Left renal cortex interstitium (tissue), 4 donors: ENCODE measurements at places on chromosomes 4 and X.

- no peak for DNase-seq
Measured at GRCh38 chr4:169114341-169114974, 104.4 kb upstream of the CBR4 start.

- DNase-seq, result no peak
Measured at GRCh38 chr4:106273831-106274230, 42.2 kb downstream of the TBCK start.

DNA sequence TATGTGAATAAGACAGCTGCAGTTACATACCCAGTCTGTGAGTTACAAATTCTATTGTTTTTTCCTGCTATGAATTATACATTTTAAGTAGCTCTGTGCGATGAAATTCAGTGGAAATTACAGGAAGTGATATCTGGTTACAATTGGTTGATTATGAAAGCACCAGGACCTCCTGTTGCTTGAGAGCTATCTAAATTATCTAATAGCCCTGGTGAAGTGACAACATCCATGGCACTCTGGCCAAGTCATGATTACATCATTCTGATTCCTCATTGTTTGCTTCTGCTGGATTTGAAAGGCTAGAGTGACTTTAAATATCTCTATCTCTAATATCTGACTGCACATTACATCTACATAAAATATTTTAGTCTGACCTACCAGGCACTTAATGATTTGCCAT is 515.0 kb downstream of the CFAP47 start:
- no peak for DNase-seq

GRCh38 chr4:87337361-87337760 is 14.7 kb upstream of the HSD17B13 start:
- no peak for DNase-seq

DNA sequence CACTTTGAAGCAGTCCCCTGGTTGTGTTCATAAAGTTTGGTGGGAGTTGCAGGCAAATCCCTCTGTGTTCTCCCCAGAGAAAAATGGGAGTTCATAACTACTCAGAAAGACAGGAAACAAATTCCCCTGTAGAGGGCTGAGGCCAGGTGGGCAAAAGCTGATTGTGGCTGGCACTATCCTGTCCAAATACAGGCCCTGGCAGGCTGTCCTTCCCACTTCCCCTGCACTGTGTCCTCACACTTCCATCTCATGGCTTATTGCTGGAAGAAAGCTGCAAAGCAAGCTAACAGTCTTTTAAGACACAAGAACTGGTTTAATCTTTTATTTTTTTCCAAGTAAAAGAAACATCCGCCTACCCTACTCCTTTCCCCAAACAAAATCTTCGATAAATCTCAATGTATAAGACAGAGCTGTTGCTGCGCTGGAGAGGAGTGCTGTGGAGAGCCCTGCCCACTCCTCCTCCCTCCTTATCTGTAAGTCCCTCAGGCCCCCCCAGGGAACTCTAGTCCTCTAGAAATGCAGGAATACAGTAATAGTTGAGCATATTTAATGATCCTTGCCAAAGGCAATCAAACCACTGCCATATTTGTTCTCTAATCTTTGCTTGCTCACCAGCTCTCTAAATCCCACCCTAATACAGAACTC is 14.0 kb downstream of the TAPT1 start:
- no peak for DNase-seq

GRCh38 chr4:89836897-89837384 is at the start of gene SNCA:
SNCA (minus strand) TSS chr4:89837161; CDS start chr4:89835667, 1,494 bp downstream.
- DNase-seq, result peak; percentile 58

GRCh38 chr4:57110640-57111511 is 691 bp upstream of the IGFBP7 start:
- DNase-seq, result no peak

GRCh38 chr4:21876711-21877110 is 71.9 kb downstream of the KCNIP4 start:
- DNase-seq, result no peak

DNA sequence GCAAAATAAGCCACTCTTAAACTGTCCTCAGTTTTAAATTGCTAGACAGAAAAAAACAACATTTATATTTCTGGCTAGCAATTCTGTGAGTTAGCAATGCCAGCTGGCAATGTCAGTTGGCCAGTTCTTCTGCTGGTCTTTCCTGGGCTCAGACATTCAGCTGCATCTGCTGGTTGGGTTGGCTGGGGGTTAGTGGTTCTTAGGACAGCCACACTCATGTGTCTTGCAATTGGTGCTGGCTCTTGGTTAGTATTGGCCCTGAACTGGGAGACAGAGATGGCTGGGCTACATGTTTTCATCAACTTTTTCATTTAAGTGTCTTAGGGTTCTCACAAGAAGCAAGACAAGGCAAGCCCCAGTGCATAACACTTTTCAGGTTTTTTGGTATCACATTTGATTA is 48.0 kb upstream of the PDLIM5 start:
- no peak for DNase-seq

- no peak for DNase-seq
Measured at GRCh38 chr4:141124224-141124623, 9.0 kb downstream of the RNF150 start.

DNA sequence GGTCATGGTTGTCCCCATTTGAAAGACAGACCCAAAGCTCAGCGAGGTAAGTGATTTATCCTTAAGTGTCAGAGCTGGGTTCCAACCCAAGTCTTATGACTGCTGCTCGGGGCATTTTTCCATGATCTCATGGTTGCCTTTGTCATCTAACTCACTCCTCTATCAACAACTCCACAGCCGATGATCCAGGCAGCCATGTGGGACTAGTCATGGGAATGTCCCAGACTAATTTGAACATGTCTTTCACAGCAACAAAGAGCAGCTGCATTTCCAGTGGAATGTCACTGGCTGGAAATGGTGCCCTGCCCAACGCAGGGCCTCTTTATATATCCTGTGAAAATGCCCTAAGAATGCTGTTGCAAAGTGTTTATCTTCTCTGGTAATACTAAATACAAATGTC is 284.8 kb upstream of the PPARGC1A start:
- DNase-seq, result no peak

- DNase-seq, result no peak
Measured at GRCh38 chr4:175657571-175657970, 154.5 kb downstream of the GPM6A start.

GRCh38 chrX:148984238-148984637 is 483.8 kb downstream of the AFF2 start:
- DNase-seq, result no peak

GRCh38 chrX:136694431-136695087 is 46.6 kb downstream of the CD40LG start:
- DNase-seq, result no peak

DNA sequence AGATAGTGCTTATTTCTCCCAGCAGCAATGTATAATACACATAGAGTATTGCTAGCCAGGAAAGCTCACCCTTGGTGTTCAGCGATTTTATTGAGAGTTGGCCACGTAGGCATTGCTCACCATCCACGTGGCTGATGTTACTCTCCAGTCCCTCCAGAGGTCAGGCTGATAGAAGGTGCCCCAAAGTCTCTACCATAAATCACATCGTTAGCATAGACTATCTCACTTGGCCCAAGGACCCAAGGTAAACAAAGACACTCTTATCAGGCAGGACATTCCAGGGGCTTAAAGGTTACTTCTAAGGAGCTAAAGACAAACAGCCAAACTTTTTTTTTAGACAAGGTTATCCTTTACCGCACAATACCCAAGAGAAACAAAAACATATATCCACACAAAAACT is 30.3 kb upstream of the RGN start:
- no peak for DNase-seq

DNA sequence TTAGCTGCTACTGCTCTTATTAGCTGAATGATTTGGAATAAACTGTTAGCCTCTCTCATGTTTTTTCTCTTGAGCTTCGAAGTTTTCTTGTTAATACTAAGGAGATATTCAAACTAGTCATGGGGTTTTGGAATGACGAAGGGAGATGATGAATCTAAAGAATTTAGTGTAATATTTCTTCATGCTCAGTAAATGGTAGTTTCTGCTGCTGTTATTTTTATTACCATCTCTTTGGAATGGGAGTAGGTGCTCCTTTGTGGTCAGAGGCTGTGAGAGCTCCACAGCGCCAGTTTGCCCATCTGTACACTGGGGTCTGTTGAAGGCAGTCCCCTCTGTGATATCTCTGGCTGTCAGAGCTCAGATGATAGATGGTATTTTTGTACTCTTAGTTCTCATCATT is 33.7 kb downstream of the HTT start:
- DNase-seq, result no peak

- no peak for DNase-seq
Measured at GRCh38 chr4:12724510-12724909, 759.6 kb downstream of the RAB28 start.

DNA sequence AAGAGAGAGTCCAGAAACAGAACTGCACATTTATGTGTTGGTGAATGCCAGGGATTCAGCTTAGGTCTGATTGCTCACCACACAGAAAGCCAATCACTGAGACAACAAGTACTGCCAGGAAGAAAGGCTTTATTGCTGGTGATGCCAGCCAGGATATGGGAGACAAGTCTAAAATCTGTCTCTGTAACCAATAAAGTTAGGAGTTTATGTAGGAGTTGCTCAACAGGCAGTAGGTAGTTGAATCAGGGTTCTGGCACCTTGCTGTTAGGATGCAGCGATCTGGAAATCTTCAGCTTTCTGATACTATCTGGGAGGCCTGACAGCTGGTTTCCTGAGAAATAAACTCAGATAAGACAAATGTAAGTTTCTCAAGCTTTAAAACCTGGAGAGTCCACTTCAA is 120.2 kb upstream of the ENPP6 start:
- DNase-seq, result no peak

DNA sequence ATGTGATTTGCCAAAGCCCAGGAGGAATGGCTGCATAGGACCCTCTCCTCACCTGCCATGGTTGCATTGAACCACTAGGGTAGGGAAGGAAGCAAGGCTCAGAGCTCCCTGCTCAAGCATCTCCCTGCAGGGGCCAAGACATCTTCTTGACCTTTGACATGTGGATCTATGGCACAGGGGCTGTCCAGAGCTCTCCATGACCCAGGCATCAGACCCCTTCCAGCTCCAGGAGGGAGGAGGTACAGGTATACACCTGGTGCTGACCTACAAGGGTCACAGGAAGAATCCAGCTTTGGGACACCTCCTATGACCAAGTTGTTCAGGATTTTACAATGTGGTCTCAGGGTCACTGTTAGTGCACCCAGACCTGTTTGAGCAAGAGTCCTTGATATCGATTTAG is 23.2 kb upstream of the ASMTL start:
- DNase-seq, result no peak

DNA sequence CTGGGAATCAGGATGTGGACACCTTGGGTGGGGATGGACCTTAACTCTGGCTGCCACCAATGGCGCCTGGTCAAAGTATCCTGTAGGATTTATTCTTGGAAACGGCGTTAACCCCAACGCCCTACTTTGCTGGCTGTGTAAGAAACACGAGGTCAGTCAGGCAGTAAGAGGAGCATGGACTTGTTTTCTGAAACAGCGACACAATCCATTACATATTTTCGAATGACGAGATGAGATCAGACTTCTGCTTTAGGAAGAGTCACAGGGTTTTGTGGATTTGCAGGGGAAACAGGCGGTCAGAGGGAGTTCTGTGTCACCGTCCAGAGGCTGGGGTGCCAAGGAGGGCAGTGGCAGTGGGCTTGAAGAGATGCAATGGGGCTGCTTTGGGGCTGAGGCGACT is 92.2 kb downstream of the TBL1X start:
- DNase-seq, result no peak

GRCh38 chr4:48913346-48913745 is 6.8 kb upstream of the OCIAD2 start:
- no peak for DNase-seq

GRCh38 chrX:12401252-12401651 is 263.0 kb downstream of the FRMPD4 start:
- no peak for DNase-seq

- DNase-seq, result no peak
Measured at GRCh38 chr4:112321776-112322684, 24.9 kb downstream of the ALPK1 start.

- DNase-seq, result no peak
Measured at GRCh38 chr4:127772769-127773671, 9.1 kb upstream of the HSPA4L start.

- DNase-seq, result no peak
Measured at GRCh38 chrX:103754401-103754800, 22.2 kb upstream of the PLP1 start.

DNA sequence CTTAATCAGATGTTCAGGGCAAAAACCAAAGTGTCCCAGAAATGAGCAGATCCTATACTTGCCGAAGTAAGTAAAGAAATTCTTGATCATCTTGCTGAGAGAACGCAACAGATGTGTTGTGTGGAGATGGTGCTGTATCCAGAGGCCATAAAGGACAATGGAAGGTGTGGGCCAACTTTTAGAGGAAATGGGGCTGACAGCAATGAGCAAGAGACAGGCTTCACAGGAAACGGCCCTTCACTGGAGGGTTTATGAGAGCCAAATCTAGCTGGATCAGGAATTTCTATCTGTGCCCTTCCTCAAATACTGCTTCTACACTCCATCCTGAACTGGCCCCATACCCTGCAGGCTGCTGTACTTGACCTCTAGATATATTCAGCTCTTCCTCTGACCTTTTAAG is 583.9 kb upstream of the DIPK2B start:
- DNase-seq, result no peak

DNA sequence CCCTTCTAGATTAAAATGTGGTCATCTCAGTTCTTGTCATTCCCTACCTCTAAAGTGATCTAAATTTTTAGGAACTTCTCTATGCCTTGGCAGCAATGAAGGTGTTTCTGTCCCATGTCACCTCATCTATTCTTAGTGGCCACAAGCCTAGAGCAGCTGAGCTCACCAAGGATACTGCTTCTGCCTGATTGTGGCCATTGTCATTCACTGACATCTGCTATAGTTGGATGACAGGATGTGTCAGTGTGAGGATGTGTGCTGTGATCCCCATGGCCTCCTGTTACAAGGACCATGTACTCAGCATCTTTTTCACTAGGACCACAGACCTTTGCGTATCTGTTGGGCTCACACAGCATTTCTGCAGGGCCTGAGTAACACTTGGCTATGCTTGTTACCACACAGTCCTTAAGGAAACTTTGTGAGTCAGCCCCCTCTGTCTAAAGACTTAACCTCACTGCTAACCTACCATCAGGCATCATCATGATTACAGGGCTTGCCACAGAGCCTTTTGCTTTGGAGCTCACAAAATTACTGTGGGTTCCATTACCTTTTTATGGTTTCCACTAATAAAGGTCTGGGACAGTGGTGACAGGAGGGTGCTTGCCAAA is 421.0 kb downstream of the ADAM29 start:
- DNase-seq, result no peak

- no peak for DNase-seq
Measured at GRCh38 chrX:68807818-68808217, 21.0 kb upstream of the EFNB1 start.

- no peak for DNase-seq
Measured at GRCh38 chrX:111411557-111411956, 435 bp downstream of the DCX start.

DNA sequence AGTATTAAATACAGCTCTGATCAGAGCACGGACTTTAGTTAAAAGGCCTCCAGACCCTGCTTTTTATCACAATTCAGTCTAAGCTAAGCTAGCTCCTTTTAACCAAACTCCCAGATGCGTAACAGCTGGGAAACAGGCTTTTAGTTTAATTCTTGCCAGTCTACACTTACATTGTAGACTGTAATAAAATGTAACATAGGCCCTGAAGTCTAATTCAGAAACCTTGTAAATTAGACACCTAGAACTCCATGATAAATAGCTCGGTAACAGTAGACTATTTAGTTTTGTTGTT is 20.1 kb downstream of the FBXO8 start:
- DNase-seq, result no peak
